ENCODE measurements at places on chromosomes 2 and 18. TPM values are rescaled to one million over a fixed set of nuclear protein-coding genes. Genes with fewer than 3 reads are reported as not detected.

KCNIP3 gene
- total RNA-seq = 1.2 TPM

TEKT4 gene
- not detected for total RNA-seq

FSHR gene
- not detected for total RNA-seq

PSMA8 gene
- total RNA-seq = not detected

REG3A gene
- total RNA-seq = not detected

NCKAP5 gene
- total RNA-seq = 1.3 TPM

RAB17 gene
- 4.8 TPM for total RNA-seq

UGT1A5 gene
- not detected for total RNA-seq

IL1RL1 gene
- 4.3 TPM for total RNA-seq

PLA2R1 gene
- 4.5 TPM for total RNA-seq

SLC8A1 gene
- 6.8 TPM for total RNA-seq

PROKR1 gene
- not detected for total RNA-seq

ACSL3 gene
- 89.9 TPM for total RNA-seq

UGT1A8 gene
- total RNA-seq = not detected

LRRC30 gene
- total RNA-seq = not detected

MROH2A gene
- not detected for total RNA-seq

ST8SIA5 gene
- not detected for total RNA-seq

ASXL3 gene
- 0.11 TPM for total RNA-seq

LGALSL gene
- total RNA-seq = 10.6 TPM

DTNA gene
- 1.5 TPM for total RNA-seq

PARD3B gene
- 0.42 TPM for total RNA-seq

AMER3 gene
- not detected for total RNA-seq
